ENCODE measurements at places on chromosomes 3 and 15.

GRCh38 chr15:55914446-55914845, 79.0 kb downstream of the NEDD4 start:
- no peak for DNase-seq

GRCh38 chr3:183584246-183584913, 28.9 kb upstream of the KLHL6 start:
- DNase-seq = no peak

GRCh38 chr15:58467121-58467721, 35.4 kb downstream of the LIPC start:
- DNase-seq = no peak

GRCh38 chr15:95503640-95504225, 826.8 kb upstream of the NR2F2 start:
- DNase-seq = no peak

DNA sequence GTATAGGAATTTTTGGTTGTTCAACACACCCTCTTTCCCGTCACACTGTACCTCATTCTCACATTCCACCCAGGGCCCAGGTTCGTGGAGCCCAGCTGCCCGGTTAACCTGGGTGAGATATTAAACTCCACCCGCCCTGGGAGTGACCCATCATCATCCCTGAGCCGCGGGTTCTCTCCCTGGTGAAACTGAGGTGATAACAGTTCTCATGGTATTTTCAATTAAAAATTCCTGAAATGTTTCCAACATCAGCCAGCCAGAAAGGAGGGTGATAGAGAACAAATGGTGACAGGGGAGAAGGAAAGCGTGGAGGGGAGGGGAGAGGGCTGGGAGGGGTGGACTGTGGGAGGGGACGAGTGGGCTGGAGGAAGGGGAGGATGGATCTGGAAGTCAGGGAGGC, 148.8 kb downstream of the ALDH1A2 start:
- no peak for DNase-seq

GRCh38 chr15:48577469-48577868, 68.0 kb downstream of the FBN1 start:
- no peak for DNase-seq

DNA sequence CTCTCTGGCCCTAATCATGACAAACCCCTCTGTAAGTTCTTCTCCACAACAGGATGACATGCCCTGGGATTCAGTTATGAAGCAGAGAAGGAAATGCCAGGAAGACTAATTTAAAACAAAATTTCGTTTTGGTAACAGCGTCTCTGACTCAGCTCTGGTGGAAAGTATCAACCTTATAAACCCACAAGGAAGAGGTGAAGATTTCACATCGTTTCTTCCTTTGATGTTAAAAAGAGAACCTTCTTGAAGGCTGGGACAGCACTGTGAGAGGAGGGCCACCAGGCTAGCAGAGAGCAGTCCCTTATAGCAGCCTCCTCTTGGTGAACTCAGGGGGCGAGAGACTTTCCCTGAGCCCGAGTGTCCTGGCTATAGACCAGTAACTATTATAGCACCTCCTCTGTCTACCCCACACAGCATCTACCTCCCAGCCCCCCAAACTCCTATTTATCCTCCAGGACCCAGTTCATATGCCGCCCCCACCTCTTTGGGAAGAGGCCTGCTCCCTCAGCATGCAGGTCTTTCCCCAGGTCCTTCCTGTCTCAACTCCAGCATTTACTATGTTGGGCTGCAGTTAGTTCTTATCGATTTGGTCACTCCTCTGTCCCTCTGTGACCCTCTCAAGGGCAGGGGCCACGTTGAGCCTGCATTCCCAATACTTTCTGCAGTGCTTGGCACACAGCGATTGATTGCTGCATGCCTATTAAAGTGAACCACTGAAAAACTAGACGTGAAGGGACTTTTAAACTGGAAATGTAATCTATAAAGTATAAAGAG, 321.5 kb upstream of the ICE2 start:
- no peak for DNase-seq

DNA sequence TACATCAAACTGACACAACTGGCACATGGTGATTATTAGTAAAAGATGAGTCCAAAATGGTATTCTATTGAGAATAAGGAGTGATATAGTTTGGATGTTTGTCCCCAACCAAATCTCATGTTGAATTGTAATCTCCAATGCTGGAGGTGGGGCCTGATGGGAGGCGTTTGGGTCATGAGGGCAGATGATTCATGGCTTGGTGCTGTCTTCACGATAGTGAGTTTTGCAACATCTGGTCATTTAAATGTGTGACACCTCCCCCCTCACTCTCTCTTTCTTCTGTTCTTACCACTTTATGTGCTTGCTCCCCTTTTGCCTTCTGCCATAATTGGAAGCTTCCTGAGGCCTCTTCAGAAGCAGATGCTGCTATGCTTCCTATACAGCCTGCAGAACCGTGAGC, 90.6 kb downstream of the RSL24D1 start:
- DNase-seq = no peak

GRCh38 chr3:72383230-72383629, 465.0 kb downstream of the SHQ1 start:
- DNase-seq = no peak

- no peak for DNase-seq
These were observed 416.5 kb upstream of the TGFBR2 start for GRCh38 chr3:30189900-30190299.

GRCh38 chr3:172411478-172411947, 36.7 kb downstream of the GHSR start:
- DNase-seq = no peak

DNA sequence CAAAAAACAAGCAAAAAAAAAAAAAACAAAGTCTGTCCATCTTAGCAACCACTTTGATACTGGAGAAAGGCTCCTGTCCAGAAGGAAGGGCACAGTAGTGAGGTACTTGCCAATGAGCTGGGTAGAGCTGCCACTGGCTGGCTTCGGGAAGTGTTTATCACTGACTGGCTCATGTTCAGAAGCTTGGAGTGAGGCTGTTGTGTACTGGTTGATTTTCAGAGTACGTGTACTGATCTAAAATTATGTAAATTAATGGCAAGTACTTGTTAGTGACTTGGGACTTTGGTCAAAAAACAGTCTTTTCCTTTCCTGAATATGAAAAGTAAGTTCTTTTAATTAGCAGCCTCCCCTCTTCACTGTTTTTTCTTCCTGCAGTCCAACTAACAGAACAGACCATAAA, 979 bp upstream of the ZNF621 start:
- DNase-seq = no peak

DNA sequence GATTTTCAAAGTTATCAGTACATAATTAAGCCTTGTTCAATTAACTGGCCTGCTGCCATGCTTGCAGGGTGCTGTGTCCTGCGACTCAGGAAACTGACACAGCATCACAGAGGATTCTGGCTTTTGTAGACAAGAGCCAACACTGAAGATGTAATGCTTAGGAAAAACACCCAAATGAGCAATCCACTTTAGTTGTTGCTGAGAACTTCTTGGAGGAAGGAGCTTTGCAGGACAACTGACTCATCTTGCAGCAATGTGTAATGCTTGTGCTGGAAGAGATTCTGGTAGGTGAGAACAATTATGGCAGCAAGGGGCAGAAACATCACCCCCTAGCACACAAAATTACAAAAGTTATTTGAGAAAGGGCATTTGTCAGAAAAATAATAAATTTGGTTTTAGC, 67.6 kb downstream of the NLGN1 start:
- no peak for DNase-seq

DNA sequence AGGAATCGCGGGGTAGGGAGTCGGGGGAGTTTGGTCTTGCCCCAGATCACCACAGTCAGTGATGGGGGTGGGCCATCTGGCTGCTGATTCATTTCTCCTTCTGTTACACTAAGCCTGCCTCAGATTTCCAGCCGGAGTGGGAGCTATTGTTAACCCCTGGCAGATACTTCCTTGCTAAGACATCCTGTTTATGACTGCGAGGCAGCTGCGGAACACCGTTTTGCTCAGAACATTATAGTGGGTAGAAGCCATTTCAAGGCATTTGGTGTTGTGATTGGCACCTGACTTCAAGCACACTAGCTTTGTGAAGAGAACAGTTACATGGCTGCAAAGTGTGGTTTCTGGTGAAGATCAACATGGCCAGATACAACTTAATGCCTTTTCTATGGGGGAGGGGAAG, 73.8 kb downstream of the FLNB start:
- DNase-seq = no peak

DNA sequence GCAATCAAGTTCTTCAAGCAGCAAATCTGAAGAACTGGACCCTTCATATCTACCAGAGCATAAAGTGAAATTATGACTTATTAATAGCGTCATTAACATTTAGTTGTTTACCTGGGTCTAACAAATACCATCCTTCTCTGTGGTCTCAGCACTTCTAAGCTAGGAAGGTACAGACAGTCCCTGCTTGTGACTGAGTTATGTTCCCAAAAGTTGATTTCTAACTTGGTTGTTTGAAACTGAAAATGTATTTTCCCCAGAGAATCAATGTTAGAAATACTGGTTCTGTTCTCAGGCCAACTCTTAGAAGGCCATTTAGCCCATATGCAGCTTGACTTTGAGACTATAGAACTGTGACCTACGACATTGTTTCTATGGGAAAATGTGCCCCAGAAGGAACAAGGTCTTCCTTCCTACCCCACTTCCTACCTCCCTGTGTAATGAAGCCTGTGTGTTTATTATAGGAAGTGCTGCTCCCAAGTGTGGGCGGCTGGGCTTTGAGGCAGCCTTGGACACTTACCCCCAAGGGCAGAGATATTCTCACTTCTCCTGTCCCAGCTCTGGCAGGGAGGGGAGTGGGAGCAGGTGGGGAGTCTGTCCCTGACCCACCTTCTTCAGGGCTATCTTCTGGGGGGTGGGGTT, 12.2 kb upstream of the MAPK6 start:
- DNase-seq = no peak

GRCh38 chr3:30508339-30508738, 98.1 kb upstream of the TGFBR2 start:
- no peak for DNase-seq

DNA sequence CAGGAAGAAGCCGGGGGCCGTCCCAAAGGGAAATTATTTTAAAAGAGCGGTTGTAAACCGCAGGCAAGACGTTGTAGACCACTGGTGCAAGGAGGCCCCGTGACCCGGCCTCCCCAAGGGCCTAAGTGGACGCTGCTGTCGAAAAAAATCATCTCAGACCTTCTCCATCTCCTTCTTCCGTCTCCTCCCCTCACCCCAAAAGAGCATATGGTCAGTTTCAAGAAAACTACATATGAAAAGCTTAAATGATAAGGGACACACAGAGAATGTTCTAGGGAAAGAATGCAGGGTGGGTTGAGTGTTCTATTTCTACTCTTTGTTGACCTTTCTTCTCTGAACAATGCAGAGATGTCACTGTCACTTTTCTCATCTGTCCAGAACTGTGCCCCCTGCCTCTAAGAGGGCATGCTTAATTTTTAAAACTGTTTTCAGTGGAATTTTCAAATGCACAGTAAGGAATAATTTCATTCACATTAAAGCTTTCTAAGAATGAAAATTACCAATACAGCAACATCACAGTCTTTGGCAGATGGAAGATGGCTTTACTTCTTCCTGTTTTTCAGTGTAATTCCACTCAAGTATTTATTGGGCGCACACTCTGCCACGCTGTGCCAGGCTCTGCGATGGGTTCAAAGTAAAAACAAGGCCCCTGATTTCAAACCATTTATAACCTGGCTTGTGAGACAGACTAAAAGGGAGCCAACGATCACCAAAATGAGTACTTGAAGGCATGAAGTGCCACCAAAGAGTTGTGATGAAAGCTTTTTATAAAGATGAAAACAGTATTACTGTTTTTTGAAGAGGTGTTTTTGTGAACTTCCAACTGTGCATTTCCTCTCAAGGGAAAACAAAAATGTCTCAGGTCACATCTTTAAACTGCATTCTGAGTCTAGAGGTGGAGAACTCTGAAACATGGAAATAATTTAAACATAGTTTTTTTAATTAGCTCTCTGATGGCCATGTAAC, 891 bp upstream of the TOP2B start:
- peak; percentile 92 for DNase-seq

- DNase-seq = no peak
These were observed 216.1 kb downstream of the SV2B start for GRCh38 chr15:91316126-91316525.

GRCh38 chr3:166243511-166243910, 406.3 kb upstream of the BCHE start:
- DNase-seq = no peak

GRCh38 chr3:193775421-193776077, 182.5 kb downstream of the OPA1 start:
- no peak for DNase-seq

DNA sequence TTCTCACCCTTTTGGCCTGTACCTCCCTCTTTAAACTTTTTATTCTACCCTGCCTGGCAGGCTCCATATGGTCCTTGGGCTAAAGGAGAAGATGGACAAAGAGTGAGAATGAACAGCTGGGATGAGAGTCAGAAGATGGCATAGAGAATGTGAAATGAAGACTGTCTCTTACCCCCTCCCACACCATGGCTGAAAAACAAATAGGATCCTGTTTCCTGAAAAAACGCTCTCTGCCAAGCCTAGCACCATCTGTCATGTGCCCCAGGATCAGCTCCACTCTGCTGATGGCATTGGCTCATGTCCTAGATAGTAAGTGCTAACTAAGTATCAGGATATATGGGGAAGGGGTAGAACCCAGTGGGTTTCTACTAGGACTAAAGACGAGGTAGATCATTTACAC, 238.6 kb downstream of the MEX3B start:
- DNase-seq = no peak
